ENCODE measurements at places on chromosomes 3 and 15. TPM values are rescaled to one million over a fixed set of nuclear protein-coding genes. Genes with fewer than 3 reads are reported as not detected.
A peak's percentile ranks its signal among the peaks of the same experiment; 100 is the strongest.

DNA sequence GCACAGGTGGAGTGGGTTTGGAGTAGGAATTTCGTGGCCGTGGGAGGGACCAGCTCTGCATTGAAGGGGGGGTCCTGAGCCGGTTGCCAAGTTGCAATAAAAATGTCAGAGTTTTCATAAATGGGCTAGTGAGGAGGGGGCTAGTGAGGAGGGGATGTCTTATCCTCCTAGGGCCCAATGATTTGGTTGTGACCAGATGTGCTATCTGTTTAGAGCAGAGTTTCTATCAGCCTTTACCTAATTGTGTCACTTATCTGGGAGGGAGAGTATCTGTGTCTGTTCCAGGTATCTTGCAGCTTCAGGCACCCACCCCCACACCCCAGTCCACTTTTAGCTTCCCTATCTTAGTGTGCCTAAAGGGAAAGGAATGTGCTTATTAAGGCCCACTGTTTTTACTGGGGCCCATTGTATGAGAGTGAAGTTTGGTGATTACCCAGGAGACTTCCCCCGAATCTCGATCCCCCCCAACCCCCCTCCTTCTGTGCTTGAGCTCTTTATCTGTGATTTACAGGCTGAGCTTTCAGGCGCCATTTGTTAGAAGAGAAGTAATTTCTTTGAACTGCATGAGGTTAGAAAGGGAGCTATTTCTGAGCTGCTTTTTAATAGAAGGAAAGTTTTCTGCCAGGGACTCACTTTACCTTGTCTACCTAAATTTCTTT is 42.6 kb downstream of the PPCDC start:
- no peaks in the 10 kb centered on the region for H3K27me3 ChIP-seq
- H3K36me3 ChIP-seq = no peaks in the 10 kb centered on the region
- peaks cover 22% of the 10 kb centered on the region for H3K4me1 ChIP-seq
- no peak overlapping the region for H3K4me3 ChIP-seq

The PLA2G4D gene
- total RNA-seq = not detected

DNA sequence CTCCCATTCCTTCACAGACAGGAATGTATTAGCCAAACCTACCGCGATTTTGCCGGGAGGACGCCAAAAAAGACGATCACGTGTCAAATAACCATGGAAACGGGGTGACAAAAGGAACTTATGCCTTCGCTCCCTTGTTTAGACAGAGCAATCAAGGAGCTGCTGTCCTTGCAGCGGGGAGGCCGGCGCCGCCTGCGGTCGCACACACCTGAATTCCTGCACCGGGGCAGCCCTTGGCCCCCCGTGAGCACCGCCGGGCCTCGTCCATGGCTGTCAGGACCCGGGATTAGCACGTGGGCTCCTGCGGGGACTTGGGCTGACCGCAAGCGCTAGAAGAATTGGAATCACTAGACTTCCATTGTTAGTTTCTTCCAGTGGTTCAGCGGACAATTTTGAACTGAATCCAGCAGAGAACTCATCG is 193.1 kb downstream of the SHQ1 start:
- peaks cover 4% of the 10 kb centered on the region for H3K4me1 ChIP-seq
- H3K4me3 ChIP-seq = no peak overlapping the region
- DNase-seq = peak; percentile 16
- H3K36me3 ChIP-seq = no peaks in the 10 kb centered on the region

- H3K27me3 ChIP-seq = no peaks in the 10 kb centered on the region
- H3K36me3 ChIP-seq = no peaks in the 10 kb centered on the region
- no peak overlapping the region for H3K27ac ChIP-seq
- no peaks in the 10 kb centered on the region for H3K4me1 ChIP-seq
- DNase-seq = peak; percentile 26
These were observed 583 bp upstream of the C3orf49 start for GRCh38 chr3:63818282-63819150.

The ADAMTS9 gene
- 88.8 TPM for total RNA-seq

DNA sequence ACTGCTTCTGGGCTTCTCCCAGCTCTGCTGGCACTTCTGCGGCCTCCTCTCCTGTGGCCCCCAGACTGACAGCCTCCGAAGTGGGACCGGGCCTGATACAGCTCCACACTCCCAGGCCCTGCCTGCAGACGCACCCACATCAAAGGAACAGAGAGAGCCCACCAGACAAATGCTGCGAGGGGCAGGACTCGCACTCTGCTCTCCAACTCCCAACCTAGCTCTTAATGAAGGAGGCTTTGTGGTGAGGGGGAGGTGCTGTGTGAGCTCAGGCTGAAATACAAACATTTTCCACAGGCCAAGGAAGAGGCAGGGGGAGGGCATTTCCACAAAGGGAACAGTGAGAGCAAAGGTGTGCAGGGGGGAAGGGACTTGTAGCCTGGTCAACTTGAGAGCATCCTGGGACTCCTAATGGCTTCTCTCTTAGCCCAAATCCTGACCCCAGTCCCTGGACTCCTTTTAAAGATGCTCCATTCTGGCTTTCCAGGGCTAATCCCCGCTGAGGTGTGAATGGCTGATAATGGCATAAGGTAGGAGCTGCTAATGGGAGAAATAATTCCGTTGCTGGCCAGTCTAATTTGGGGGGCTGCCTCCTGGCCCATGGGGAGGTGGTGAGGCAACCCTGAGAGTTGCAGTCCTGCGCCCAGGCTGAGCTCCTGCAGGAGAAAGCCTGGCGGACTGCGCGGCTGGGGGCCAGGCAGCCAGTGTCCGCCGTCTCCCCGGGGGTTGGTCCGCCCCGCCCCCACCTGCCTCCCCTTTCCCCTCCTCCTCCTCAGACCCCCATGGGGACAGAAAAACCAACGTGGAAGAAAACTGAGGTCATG is 9.6 kb downstream of the LINGO1 start:
- no peak overlapping the region for H3K27ac ChIP-seq
- no peaks in the 10 kb centered on the region for H3K36me3 ChIP-seq
- no peaks in the 10 kb centered on the region for H3K4me1 ChIP-seq

GRCh38 chr15:55775316-55775715 is 32.4 kb upstream of the PRTG start:
- H3K4me3 ChIP-seq = no peak overlapping the region
- H3K27ac ChIP-seq = no peak overlapping the region
- H3K4me1 ChIP-seq = no peaks in the 10 kb centered on the region
- no peaks in the 10 kb centered on the region for H3K36me3 ChIP-seq
- no peaks in the 10 kb centered on the region for H3K27me3 ChIP-seq
- no peak for DNase-seq

The TMEM212 gene
- total RNA-seq = 5.5 TPM

GRCh38 chr15:41125931-41126642 is 10.0 kb upstream of the INO80 start:
- no peaks in the 10 kb centered on the region for H3K36me3 ChIP-seq
- DNase-seq = no peak
- no peak overlapping the region for H3K27ac ChIP-seq

DNA sequence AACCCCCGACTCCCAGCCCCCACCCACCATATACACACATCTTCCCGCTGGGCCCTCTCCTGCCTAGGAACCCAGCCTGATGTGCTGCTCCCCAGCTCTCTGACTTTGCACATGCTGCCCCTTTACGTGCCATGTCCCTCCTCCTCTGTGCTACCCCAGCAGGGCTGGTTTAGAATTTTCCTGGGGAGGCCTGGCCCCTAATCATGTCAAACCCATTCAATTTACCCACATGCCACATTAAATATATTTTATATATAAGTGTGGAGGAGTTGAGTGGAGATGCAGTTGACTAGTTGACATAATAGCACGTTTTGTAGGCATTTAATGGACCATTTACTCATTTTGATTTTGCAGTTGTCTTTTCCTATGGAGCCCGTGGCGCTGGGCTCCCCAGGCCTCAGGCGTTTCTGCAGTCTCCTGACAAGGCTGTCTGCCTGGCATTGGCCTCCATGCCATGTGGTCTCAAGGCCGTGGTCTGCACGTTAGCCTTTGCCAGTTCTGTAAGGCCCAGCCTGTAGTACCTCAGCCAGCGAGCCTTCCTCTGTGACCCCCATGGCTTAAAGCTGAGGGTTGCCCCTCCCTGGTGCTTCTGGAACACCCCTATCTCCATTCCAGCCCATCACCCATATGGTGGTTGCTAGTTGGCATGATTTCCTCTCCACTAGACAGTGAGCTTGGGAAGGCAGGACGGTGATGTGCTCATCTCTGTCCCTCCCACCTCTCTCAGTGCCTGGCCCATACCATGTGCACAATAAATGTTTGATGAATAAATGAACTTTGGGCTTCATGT is 155.8 kb downstream of the TLE3 start:
- H3K27ac ChIP-seq = no peak overlapping the region
- H3K4me3 ChIP-seq = no peak overlapping the region
- no peaks in the 10 kb centered on the region for H3K36me3 ChIP-seq
- H3K4me1 ChIP-seq = no peaks in the 10 kb centered on the region
- no peak for DNase-seq

- H3K27me3 ChIP-seq = no peaks in the 10 kb centered on the region
- no peaks in the 10 kb centered on the region for H3K36me3 ChIP-seq
- no peak for DNase-seq
- peaks cover 2% of the 10 kb centered on the region for H3K4me1 ChIP-seq
- no peak overlapping the region for H3K27ac ChIP-seq
These were observed 4.6 kb downstream of the THPO start for GRCh38 chr3:184373422-184373821.

DNA sequence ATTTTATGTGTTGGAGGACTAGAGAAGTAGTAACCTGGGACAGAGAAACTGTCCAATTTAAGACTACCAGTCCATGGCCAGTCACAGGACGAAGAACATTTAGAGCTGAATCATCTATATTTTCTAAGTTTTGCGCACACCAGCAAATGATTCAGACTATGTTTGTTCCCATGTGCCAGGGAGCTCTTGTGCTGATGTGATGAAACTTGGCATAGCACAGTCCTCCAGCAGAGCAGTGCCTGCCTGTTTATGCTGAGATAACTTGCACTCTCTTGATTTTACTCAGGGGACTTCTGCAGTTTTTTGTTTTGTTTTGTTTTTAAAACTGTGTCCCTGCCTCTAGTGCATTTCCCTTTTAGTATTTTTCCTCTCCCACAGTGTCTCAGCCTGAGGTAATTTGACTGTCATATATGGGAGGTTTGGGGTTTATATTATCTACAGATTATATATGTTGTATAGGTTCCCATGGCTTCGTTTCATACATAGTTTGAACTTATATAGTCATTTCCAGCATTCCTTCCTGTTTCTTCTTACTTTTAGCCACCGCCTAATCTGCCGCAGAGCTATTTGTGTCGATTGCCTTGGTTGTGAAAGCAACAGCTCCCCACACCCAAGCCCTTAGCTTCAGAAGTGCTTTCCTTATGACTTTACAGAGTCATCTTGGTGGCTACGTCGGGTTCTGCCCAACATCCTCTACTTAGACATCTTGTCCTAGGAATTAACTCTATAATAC is 45.5 kb downstream of the PPM1L start:
- no peak overlapping the region for H3K4me3 ChIP-seq
- H3K4me1 ChIP-seq = no peaks in the 10 kb centered on the region
- H3K36me3 ChIP-seq = no peaks in the 10 kb centered on the region
- DNase-seq = no peak
- peak overlapping the region; percentile 38 for H3K27ac ChIP-seq
- no peaks in the 10 kb centered on the region for H3K27me3 ChIP-seq

DNA sequence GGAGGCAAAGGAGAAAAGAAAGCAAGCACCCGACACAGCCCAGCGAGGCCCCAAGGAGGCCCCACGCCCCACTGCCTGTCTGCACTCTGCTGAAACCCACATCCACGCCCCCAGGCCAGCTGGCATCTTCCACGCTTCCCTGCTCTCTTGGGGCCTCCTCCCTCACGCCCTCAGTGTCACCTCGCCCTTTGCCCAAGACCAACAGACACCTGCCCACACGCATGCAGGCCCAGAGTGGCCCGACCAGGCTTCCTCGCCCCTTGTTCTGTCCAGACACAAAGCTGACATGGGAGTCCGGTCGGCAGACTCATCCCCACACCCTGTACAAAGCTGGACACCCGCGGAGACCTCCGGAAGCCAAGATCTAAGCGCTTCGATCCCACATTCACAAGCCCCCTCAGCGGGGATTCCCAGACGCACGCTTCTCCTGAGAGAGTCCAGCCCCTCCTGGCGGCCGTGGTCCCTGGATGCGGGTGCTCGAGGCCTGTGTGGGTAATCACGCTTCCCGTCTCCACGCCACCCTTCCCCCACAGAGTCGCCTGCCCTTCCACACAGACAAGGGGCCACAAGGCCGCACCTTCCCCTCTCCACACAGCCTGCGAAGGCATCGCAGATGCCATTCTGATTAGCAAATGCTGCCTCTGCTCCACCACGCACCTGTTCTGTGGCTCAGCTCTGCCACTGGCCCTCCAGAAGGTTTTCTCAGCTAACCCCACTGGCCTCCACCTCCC is 176.6 kb downstream of the XXYLT1 start:
- no peak for DNase-seq
- no peaks in the 10 kb centered on the region for H3K4me1 ChIP-seq
- H3K36me3 ChIP-seq = no peaks in the 10 kb centered on the region
- no peaks in the 10 kb centered on the region for H3K27me3 ChIP-seq

DNA sequence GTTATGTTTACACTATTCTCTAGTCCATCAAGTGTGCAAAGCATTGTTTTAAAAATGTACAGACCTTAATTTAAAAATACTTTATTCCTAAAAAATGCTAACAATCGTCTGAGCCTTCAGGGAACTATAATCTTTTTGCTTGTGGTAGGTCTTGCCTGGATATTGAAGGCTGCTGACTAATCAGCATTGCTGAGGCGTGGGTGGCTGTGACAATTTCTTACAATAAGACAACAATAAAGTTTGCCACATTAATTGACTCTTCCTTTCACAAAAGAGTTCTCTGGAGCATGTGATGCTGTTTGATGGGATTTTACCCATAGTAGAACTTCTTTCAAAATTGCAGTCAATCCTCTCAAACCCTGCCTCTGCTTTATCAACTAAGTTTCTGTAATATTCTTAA is 384.0 kb upstream of the TGFBR2 start:
- no peak overlapping the region for H3K4me3 ChIP-seq
- no peak overlapping the region for H3K27ac ChIP-seq
- H3K27me3 ChIP-seq = no peaks in the 10 kb centered on the region
- no peak for DNase-seq
- no peaks in the 10 kb centered on the region for H3K36me3 ChIP-seq

The AP3B2 gene
- total RNA-seq = 2.2 TPM

Measured in ovary (tissue), 10 donors.